Natural killer cell (primary cell): ENCODE measurements at places on chromosomes 5 and 9. TPM values are rescaled to one million over a fixed set of nuclear protein-coding genes. Genes with fewer than 3 reads are reported as not detected.

The CDKN2B-AS1 gene
- 3.1 TPM for total RNA-seq

The SGCD gene
- 1.4 TPM for total RNA-seq

The ITGA2 gene
- 0.20 TPM for total RNA-seq

DNA sequence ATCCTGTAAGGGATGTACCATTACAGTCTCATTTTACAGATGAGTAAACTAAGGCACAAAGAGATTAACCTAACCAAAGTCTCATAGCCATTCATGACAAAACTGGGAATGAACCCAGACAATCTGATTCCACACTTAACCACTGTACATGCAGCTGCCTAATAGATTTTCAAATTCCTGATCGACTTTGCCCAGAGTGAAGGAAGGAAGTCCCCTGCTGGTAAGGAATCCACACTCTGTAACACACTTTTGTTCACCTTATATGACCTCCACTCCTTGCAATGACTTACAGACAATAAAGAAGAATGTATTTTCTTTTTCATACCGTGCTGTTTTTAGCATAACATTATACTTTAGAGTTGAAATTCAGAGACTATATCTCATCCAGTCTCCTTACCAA lies 31.3 kb upstream of the PLPP6 start:
- no peak overlapping the region for H3K27ac ChIP-seq
- DNase-seq = no peak
- no peaks in the 10 kb centered on the region for H3K36me3 ChIP-seq
- H3K27me3 ChIP-seq = no peaks in the 10 kb centered on the region
- H3K4me1 ChIP-seq = no peaks in the 10 kb centered on the region

DNA sequence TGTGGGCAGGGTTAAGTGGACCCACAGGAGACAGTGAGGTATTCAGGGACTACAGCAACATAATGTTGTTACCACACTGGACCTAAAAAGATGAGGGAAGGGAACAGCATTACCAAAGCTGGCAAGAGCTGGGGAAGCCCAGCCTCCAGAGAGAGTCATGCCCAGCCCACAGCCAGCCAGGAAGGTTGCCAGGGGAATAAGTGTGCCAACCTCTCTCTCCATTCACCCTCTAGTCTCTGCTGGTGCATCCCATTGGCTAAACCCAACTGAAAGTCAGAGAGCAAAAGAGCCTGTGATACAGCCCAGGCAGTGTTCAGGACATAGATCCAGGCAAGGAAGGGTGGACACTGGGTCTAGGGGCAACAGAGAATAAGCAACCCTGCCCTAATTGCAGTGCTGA lies 35.8 kb upstream of the AFAP1L1 start:
- no peaks in the 10 kb centered on the region for H3K36me3 ChIP-seq
- peaks cover 11% of the 10 kb centered on the region for H3K4me1 ChIP-seq
- no peak overlapping the region for H3K4me3 ChIP-seq
- no peak for DNase-seq
- H3K27ac ChIP-seq = no peak overlapping the region

DNA sequence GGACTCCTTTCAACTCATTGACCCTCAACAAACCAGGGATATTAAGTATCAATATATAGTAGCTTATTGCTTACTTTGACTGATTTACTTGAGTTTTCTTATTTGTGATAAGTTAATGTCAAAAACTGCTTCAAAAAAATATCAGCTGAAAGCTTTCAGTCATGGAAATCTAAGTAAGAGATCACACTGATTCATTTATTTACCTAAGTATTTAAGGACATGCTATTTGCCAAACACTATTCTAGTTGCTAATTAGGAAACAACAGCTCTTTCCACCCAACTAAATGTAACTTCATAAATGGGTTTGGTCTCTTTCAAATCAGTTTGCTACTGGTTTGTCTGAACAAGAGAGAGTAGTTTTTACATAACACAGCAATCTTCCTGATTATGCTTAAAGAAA lies 48.2 kb downstream of the CHD1 start:
- H3K27ac ChIP-seq = no peak overlapping the region
- DNase-seq = no peak
- no peak overlapping the region for H3K4me3 ChIP-seq
- no peaks in the 10 kb centered on the region for H3K27me3 ChIP-seq
- no peaks in the 10 kb centered on the region for H3K4me1 ChIP-seq

- no peak overlapping the region for H3K27ac ChIP-seq
- no peak for DNase-seq
- no peak overlapping the region for H3K4me3 ChIP-seq
Observed at GRCh38 chr9:103281126-103281525, 286.0 kb downstream of the CYLC2 start.

- no peaks in the 10 kb centered on the region for H3K27me3 ChIP-seq
- no peaks in the 10 kb centered on the region for H3K36me3 ChIP-seq
- no peak for DNase-seq
Observed at GRCh38 chr5:175614223-175614815, 43.6 kb upstream of the HRH2 start.

- H3K27ac ChIP-seq = no peak overlapping the region
- H3K36me3 ChIP-seq = peaks cover 17% of the 10 kb centered on the region
- no peak overlapping the region for H3K4me3 ChIP-seq
- H3K27me3 ChIP-seq = no peaks in the 10 kb centered on the region
- H3K4me1 ChIP-seq = peaks cover 35% of the 10 kb centered on the region
Observed at GRCh38 chr9:129143031-129143927, 32.1 kb downstream of the PTPA start.

GRCh38 chr9:86282979-86283535 lies 719 bp upstream of the ISCA1 start:
- peak overlapping the region; percentile 98 for H3K27ac ChIP-seq
- peaks cover 11% of the 10 kb centered on the region for H3K36me3 ChIP-seq
- H3K4me1 ChIP-seq = peaks cover 17% of the 10 kb centered on the region
- no peak for DNase-seq
- no peaks in the 10 kb centered on the region for H3K27me3 ChIP-seq

DNA sequence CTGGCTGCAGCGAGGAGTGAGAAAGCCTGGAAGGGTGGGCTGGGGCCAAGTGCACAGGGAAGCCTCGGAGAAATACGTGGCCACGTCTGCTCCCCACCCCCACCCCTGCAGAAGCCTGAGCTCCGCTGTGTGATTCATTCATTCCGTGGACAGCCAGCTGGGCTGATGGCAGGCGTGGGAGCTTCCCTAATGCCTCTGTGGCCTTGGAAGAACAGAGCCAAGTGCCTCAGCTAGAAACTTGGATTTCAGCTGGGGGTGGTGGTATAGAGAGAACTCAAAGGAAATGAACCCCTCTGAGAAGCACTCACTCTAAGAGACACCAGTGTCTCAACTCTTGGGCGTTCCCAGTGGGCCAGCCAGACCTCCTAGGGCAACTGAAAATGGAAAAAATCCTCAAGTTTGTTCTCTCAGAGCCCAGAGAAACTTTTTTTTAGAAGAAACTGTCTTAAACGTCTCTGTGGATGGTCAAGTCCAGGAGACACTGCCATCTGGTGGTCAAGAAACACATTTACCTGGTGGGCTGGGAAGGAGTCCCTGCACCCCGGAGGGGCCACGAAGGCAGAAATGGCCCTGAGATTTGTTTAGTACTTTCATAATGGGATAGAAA lies 18.0 kb downstream of the ATOX1 start:
- H3K27ac ChIP-seq = no peak overlapping the region
- no peaks in the 10 kb centered on the region for H3K27me3 ChIP-seq
- no peak overlapping the region for H3K4me3 ChIP-seq
- DNase-seq = peak; percentile 81
- H3K36me3 ChIP-seq = peaks cover 11% of the 10 kb centered on the region

DNA sequence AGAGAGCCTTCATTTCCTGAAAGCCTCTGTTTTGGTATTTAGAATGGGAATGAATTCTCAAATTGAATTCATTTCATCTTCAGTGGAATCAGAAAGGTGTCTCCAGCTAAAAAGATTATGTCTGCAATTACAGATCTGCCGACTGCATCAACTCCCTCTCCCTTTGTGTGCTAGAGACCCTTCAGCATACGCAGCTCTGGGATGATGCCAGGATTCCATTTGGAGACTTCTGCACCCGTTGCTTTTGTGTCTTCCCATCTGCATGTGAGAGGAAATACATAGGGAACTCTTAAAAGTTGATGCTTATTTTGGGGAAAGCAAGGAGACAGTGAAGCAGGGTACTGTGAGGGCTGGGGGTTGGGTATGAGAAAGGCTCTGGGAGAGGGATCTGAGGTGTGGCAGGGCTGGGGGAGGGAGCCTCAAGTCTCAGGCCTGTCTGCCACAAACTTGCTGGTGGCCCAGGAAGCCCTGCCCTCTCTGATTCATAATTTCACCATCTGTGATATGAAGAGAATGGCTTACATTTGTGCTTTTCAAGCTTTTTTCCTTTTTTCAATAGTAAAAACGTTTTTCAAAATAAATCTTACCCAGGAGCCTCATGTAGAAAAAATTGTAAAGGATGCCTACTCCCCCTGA lies 89.7 kb upstream of the SAP30L start:
- no peaks in the 10 kb centered on the region for H3K36me3 ChIP-seq
- no peaks in the 10 kb centered on the region for H3K27me3 ChIP-seq
- no peak overlapping the region for H3K4me3 ChIP-seq
- no peak overlapping the region for H3K27ac ChIP-seq
- peaks cover 2% of the 10 kb centered on the region for H3K4me1 ChIP-seq
- DNase-seq = no peak

DNA sequence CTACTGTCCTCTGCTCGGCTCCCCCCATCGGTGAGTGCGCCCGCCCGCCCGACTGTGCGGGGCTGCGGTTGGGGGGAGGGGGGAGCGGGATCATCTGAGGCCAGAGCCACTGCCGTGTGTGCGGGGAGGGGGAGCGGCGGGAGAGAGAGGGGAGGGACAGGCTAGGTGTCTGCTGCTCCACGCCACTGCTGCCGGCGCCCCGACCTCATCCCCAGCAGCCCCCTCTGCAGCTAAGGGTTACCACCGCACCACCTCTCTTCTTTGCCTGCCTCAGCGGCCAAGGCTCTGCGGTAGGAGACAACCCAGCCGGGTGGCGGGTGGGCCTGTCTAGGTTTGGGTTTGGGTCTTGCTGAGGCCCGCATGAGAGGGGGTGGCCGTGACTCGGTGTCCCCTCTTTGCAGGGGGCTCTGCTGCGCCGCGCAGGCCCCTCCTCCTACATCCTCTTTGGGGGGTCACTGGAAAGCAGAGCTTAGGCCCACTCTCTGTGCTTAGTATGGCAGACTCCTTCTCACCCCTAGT lies 670 bp upstream of the PURA start:
- H3K4me3 ChIP-seq = peak overlapping the region; percentile 73
- no peaks in the 10 kb centered on the region for H3K36me3 ChIP-seq
- DNase-seq = no peak
- H3K4me1 ChIP-seq = peaks cover 31% of the 10 kb centered on the region
- peak overlapping the region; percentile 87 for H3K27ac ChIP-seq
- H3K27me3 ChIP-seq = peaks cover 29% of the 10 kb centered on the region

DNA sequence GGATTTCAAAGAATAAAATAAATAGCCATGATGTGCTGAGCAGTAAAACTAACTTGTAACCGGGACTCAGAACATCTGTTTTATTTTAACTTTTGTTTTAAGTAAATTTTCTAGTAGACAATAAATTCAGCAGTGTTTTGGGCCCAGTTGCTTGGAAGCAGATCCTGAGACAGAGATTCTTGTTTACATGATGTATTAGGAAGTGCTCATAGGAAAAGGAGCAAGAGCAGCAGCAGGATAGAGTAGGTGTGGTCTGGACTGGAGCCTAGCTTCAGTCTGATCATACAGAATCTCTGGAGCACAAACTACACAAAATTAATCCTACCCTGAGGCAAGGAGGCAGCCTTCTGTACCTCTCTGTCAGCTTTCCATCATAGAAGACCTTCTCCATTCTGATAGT lies 139.2 kb upstream of the CCNH start:
- H3K36me3 ChIP-seq = no peaks in the 10 kb centered on the region
- H3K27ac ChIP-seq = no peak overlapping the region
- no peaks in the 10 kb centered on the region for H3K4me1 ChIP-seq
- no peak for DNase-seq

DNA sequence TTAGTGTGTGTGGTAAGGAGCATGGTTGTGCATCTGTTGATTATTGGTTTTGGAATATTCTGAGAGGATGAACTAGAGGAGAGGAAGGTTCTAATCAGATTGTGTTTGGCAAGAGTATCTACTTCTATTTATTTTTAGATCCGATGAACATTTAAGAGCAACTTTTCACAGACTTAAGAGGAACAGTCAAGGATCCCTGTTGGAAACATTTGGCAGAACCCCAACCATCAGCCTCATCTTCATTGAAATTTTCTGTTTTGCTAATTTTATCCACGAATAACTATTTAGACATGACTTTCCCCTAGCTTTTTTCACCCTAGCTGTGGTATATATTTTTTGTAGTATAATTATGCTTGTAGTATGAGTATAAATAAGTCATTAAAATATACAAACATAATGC lies 868.5 kb downstream of the MAT2B start:
- H3K36me3 ChIP-seq = no peaks in the 10 kb centered on the region
- H3K27me3 ChIP-seq = no peaks in the 10 kb centered on the region
- no peaks in the 10 kb centered on the region for H3K4me1 ChIP-seq
- no peak overlapping the region for H3K4me3 ChIP-seq
- no peak for DNase-seq

DNA sequence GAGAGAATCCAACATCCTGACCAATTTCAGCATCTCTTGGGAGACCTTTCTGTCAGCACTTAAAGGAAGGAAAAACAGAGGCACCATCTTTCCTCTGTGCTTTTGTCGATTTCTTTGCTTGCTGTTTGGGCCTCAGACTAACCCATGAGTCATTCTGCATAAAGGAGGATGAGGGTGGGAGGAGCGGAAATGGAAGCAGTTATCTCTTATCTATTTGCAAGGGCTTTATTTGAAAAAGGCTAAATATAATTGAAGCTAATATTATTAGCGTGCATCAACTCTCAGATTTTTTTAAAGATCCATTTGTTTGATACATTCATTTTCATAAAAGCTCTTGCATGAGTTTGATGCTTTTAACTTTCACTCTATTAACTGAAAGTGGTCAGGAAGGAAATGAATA lies 72.9 kb downstream of the ZNF622 start:
- DNase-seq = no peak
- no peaks in the 10 kb centered on the region for H3K4me1 ChIP-seq
- no peak overlapping the region for H3K27ac ChIP-seq
- no peaks in the 10 kb centered on the region for H3K36me3 ChIP-seq

DNA sequence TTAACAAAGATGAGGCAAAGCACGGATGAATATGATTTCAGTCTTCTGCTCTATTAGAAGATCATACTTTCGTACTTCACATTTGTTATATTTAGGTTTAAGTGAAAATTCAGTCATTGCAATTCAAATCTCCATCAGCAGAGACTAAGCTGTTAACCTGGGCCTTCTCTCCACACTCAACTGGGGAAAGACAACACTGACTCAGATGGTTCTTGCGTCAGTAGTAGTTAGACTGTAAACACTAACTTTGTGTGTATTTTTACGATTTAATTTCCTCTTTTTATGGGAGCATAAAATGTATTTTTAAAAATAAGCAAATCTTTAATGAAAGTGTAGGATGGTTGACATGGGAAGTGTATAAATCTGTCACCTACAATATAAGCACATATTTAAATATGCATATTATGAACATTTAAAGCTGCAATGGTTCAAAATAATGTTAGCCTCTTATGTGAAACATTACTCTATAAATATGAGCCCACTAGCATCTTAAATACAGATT lies 42.7 kb upstream of the ZNF608 start:
- no peaks in the 10 kb centered on the region for H3K27me3 ChIP-seq
- H3K27ac ChIP-seq = no peak overlapping the region
- no peak overlapping the region for H3K4me3 ChIP-seq

- DNase-seq = no peak
- no peak overlapping the region for H3K27ac ChIP-seq
- no peaks in the 10 kb centered on the region for H3K27me3 ChIP-seq
- no peaks in the 10 kb centered on the region for H3K36me3 ChIP-seq
Observed at GRCh38 chr5:756865-757345, 27.6 kb downstream of the ZDHHC11B start.

GRCh38 chr9:130766021-130766926 lies 68.8 kb upstream of the ABL1 start:
- H3K27me3 ChIP-seq = no peaks in the 10 kb centered on the region
- H3K4me3 ChIP-seq = no peak overlapping the region
- no peaks in the 10 kb centered on the region for H3K36me3 ChIP-seq
- H3K27ac ChIP-seq = no peak overlapping the region
- no peak for DNase-seq
